Activated naive CD8-positive, alpha-beta T cell treated with anti-CD3 and anti-CD28 coated beads, Interleukin-2, amount 50 U/mL, for 16 hours (primary cell): ENCODE measurements at places on chromosomes 2 and 18.

DNA sequence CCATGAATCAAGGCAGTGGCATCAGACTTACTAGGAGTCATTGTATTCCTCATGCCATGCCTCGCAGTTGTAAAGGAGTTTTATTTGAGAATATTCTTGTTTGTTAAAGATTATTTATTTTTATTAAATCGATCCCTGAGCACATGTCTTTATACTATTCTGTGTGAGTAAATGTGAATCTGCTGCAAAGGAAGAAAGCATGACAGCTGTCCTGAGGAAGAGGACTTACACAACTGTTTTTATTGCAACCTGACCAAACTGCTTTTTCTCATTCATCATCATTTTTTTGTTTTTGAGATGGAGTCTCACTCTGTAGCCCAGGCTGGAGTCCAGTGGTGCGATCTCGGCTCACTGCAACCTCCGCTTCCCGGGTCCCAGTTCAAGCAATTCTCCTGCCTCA is 34.1 kb downstream of the INO80D start:
- no peak for DNase-seq

GRCh38 chr18:62959481-62959880 is 244.1 kb downstream of the PHLPP1 start:
- DNase-seq = no peak

- DNase-seq = no peak
Measured at GRCh38 chr18:21057112-21057511, 54.5 kb downstream of the ROCK1 start.

DNA sequence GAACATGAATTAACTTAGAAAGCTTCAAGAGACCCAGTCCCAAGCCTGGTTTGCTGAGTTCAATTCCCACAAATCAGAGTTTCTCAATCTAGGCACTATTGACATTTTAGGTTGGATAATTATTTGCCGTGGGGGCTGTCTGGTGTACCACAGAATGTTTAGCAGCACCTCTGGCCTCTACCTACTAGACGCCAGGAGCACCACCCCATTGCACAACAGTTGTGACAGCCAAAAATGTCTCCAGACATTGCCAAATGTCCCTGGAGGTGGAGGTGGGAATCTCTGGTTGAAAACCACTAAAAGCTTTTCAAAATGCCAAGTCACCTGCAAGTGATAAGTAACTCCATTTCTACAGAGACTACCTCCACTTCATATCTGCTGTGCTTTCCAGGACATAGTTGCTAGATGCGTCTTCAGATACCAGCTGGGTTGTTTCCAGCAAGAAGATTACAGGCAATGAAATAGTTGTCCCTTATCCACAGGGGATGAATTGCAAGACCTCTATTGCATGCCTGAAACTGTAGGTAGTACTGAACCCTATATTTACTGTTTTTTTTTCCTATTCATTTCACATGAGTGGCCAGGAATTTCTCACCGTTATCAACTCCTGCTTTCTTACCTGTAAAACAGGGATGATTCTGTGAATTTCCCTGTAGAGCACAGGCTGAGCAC is 554.3 kb downstream of the ZEB2 start:
- no peak for DNase-seq

GRCh38 chr2:27306573-27307286 is 1.5 kb downstream of the UCN start:
- DNase-seq = peak; percentile 14

DNA sequence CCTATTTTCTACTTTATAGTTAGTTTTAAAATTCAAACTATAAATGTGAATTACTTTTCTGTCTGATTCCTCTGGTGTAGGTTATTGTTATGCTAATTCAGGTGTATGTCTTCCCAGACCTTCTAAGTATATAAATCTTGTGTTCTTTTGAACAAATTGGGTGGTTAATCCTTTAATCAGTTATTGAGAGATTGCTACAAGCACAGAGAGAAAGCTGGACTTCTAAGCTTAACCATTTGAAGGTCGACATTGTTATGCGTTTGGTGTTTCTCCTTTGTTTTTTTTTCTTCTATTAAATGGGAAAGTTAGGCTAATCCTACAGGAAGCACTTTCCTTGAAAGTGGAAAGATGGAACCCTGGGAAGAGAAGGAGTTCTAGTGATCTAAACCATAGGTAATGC is 592.6 kb downstream of the SLC4A3 start:
- DNase-seq = no peak

DNA sequence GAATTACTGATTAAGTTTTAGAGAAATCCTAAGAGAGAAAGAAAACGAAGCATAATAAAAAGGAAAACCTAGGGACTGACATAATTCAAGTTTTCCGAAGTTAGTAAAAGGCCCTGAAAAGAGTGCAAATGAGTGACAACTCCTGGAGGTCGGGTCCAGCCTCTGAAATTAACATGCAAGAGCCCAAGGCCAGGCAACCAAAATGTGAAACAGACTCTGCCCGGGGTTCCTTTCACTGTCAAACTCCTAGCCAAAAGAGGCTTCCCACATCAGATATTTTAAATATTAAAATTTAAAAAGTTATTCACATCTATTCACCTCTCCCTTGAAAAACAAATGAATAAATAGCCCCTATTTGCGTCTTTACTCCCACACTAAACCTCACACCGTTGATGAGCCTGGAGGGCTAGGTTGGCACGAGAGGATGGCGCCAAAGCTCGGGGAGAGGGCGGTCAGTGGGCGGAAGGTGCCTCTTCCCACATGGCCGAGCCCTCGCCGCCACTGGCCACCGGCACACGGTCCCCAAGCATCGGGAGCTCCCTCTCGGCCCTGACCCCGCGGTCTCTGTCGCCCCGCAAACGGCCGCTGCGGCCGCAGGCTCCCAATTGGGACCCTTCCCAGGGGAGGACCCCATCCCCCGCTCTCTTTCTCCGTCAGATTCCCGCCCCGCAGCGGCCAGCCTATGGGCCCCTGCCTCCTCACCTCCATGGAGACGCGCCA is 630 bp downstream of the PPM1G start:
- no peak for DNase-seq

DNA sequence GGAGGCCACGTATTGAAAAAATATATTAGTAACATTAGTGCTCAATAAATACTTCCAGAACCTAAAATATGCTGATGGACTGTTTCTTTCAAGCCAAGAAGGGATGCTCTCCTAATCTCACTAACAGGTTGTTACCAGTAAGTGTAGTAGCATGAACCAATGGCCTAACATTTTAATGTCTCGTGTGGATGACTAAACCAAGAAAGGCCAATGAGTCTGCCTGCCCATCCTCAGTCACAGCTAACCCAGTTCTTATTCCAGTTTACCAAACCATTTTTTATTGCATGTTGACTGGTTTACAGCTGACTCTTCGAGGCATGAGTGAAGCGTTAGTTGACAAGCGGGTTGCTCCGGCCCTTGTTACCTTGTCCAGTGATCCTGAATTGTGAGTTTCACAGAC is 45.1 kb upstream of the TNFRSF11A start:
- DNase-seq = no peak

- DNase-seq = no peak
Measured at GRCh38 chr2:120283649-120284048, 31.0 kb downstream of the RALB start.

- DNase-seq = no peak
Measured at GRCh38 chr2:12534646-12535263, 182.0 kb upstream of the TRIB2 start.

DNA sequence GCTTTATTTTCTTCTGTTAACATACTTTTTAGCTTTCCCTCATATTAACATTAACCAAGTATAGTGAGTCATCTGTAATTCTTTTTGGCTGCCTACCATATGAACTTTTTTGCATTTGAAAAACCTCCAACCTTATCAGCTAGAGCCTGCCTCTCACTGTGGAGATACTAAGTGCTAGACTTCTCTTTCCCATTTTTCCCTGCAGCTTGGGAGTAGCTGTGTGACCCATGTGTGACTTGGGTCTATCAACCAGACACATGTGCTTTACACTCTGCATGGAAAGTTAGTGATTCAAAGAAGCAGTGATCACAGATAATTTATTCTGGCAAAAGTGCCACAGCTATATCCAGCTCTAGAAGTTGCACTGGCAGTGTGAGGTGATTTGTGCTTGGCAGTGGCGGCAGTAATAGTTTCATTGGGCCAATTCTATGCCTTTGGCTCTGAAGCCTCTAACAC is 36.3 kb downstream of the PREPL start:
- no peak for DNase-seq

DNA sequence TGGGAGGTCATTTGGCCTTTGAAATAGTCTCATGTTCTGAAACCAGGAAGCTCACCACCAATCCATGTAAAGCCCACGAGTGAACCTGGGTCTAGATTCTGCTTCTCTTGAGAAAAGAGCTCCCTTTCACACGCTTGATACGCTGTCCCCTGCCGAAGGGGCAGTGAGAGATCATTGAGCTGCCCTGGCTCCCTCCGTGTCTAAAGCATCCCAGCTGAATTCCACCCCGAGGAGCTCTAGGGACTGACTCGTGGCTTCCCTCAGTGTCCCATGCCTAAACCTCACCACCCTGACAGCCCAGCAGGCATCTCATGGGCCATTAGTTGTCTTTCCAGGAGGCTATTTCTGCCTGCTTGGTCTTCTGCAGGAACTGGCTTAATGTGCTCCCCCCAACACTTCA is 68.6 kb downstream of the COL6A3 start:
- no peak for DNase-seq

- no peak for DNase-seq
Measured at GRCh38 chr2:10841547-10842219, 29.1 kb upstream of the PDIA6 start.

DNA sequence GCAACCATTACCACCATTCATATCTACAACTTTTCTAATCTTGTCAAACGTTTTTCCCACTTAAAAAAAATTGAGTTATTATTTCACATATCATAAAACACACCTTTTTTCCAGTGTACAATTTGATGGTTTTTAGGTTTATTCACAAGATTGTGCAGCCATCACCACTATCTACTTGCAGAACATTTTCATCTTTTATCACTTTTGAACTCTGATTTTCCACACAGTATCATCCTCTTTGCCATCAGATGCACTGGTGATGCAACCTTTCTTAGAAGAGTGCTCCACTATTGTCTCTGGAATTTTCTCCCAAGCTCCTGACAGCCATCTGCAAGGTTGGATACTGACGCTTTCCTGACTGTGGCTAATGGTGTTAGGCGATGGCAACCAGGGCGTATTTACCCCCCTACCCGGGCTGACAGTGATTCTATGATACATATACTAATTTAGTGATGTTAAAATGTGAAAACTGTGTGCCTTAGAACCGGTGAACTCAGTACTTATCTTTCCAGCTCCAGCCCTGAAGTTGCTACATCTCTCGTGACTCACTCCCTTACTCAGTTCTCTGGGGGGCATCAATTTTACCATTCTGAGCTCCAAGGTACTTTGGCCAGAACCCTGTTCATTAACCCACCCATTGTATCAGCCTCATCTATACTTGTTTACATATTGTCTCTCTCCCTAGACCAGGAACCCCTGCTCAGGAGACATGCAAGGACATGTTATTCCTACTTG is 105.4 kb upstream of the SPRED2 start:
- DNase-seq = no peak

DNA sequence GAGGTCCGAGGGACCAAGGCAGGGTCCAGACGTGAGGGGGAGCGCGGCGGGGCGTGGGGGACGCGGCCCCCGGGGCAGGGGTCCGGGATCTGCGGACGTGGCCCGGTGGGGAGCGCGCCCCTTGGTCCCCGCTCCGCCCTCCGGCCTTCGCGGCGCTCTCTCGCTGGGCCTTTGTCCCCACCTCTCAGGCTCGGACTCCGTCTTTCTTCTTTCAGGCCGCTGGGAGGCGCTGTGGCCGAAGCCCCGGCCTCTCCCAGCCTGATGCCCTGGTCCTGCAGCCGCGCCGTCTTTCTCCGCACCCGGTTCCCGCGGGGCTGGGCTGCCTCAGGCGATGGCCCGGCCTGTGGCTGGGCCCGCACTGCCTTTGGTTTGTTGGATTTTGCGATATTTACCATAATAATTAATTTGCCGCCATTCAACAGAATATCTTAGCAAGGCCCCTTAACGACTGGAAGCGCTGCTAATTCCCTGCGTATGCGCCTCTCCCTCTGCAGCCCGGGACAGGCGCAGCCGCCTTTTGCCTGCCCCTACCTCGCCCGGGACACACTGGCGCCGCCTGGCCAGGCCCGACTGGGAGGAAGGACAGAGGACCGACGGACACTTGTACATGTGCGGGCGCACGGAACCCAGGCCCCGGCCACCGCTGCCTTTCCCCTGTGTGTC is 10.8 kb downstream of the SIX3 start:
- DNase-seq = no peak

GRCh38 chr2:63537306-63537705 is 51.0 kb downstream of the WDPCP start:
- no peak for DNase-seq

DNA sequence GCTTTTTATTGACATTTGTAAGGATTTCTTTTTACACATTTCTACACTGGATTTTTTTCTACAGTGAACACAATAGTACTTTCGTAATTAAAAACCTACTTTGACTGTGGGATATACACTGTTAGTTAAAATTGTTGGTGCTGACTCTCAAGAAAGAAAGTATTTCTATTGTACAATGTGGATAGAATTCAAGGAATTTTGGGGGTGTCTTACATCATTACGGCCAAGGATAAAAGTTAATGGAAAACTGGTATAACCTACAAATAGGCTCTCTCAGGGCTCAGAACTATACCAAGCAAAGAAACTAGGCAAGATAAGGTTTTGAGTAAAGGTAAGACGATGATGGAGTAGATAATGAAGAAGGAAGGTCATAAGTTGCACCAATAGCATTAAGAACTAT is 198.4 kb upstream of the PARD3B start:
- DNase-seq = no peak

DNA sequence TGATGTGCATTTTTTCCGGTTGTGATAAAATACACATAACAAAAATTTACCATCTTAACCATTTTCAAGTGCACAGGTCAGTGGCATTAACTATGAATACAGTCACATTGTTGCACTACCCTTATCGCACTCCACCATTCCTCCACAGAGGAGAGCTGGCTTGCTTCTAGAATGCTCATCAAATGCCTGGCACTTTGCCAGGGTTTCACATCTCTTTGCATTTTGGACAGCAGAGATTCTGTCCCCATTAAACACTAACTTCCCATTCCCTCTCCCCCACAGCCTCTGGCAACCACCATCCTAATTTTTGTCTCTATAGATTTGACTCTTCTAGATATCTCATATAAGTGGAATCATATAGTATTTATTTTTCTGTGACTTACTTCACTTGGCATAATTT is 165.0 kb downstream of the ASB1 start:
- no peak for DNase-seq
